HFF-Myc (cell line): ENCODE measurements at places on chromosomes 6 and 20.

- no peak for DNase-seq
Observed at GRCh38 chr6:3712827-3713665, 38.5 kb downstream of the PXDC1 start.

DNA sequence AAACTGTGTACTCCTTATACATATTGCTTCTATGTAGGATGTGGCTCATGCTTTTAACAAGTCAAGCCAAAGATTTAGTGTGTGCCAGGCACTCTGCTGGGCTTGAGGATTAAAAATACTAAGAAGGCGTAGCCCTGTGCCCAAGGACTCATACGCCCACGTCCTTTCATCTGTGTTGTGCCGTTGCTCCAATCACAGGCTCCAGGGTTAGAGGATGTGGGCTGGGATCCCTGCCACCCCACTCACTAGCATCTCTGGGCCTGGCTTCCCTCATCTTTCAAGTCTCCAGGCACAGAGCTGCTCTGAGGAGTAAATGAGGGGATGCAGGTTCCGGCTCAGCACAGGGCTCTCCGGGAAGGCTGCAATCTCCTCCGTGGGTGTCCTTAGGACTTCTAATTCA, 214.2 kb downstream of the SYNDIG1 start:
- DNase-seq, result no peak

GRCh38 chr6:169213814-169214520, 39.7 kb downstream of the THBS2 start:
- DNase-seq, result no peak

DNA sequence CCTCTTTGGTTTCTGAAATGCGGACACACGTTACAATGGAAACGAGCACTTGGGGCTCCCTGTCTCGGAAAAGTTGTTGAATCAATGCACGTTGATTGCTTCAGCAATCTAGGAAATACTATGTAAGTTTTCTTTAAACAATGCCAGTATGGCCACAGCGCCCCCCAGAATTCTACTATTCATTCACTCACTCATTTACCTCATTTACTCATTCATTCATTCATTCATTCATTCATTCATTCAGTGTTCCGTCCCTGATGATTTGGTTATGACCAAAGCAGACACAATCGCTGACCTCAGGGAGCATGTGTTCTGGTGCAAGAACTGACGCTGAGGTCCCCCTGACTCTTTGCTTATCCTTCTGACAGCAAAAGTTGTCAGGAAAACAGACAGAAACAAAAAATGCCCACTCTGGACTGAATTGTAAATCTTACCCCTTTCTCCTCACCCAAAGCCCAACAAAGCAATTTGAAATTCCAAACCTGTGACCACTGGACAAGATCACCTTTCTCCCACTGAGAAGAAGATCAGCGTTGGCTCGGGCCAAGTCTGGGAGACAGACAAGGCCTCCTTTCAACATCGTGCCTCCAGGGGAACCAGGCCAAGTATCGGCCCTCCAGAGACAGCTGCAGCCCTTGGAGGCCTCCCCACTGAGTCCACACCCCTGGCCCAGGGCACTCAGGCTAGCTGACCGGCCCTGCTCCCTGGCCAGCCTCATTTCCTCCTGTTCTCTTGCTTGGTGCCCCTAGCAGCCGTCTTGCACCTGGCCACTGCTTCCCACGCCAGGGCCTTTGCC, 15.0 kb upstream of the PMEPA1 start:
- DNase-seq, result no peak

DNA sequence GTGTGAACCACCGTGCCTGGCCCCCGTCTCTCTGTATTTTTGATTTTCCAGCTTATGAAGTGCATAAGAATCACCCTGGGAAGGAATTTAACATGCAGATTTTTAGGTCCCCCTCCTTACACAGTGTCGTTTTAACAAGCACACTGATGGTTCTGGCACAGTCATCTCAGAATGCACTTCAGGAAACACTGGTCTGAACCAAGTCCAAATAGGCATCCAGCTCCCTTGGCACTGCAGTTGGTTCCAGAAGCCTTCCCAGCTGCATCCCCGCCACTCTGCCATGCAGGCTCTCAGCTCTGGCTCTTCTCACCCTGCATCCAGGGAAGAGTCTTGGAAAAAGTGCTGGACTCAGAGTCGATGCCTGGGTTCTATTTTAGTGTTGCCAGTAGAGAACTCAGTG, 20.1 kb downstream of the RIPOR2 start:
- no peak for DNase-seq

GRCh38 chr6:125866433-125866832, 75.7 kb downstream of the NCOA7 start:
- no peak for DNase-seq

GRCh38 chr6:159788753-159789376, 537 bp downstream of the TCP1 start:
- DNase-seq, result no peak

DNA sequence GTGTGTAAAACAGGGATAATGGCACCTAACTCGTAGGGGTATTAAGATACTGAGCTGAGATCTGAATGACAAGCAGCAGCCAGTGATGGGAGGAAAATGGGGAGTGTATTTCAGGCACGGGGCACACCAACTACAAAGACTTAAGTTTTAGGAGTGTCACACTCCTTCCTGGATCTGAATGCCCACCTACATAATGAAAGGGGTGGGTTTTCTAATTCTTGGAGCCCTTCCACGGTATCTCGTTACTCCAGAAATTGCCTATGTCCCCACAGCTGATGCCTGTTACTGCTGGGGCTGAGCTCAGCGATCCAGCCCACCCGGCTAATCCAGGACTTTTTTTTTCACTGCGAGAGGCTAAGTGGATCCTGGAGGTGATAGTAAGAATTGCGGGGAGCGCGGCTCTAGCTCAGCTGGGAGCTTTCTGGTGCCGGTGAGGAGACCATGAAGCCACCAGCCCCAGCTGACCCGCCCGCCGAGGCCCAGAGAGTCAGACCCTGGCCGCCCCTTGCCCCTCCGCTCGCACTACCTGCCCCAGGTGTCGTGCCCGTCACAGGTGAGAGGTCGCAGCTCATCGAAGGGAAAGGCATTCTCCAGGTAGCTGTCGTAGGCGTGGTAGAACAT, 727 bp downstream of the EDEM2 start:
- no peak for DNase-seq

GRCh38 chr20:34747479-34747878, 43.3 kb downstream of the TP53INP2 start:
- no peak for DNase-seq

- no peak for DNase-seq
Observed at GRCh38 chr6:68094070-68094469, 541.0 kb upstream of the ADGRB3 start.

GRCh38 chr20:59828125-59829053, 105.0 kb downstream of the SYCP2 start:
- DNase-seq, result no peak

DNA sequence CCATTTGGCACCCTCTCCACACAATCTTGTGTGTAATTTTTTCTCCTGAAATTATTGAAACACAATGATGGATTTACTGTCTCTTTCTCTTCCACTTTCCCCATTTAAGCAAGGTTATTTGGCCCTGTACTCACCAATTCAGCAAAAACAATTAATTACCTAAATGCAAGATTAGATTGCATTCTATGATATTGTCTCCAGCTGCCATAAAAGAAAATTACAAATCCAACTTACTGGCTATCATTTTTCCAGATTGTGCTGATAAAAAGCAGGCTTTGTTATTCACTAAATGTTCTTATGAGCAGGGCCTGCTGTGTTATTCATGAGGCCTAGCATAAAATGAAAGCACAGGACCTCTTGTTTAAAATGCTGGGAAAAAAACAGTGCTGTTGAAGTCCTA, 95.8 kb upstream of the IRAK1BP1 start:
- no peak for DNase-seq

GRCh38 chr6:15504581-15505350, 158.1 kb downstream of the DTNBP1 start:
- peak; percentile 93 for DNase-seq

DNA sequence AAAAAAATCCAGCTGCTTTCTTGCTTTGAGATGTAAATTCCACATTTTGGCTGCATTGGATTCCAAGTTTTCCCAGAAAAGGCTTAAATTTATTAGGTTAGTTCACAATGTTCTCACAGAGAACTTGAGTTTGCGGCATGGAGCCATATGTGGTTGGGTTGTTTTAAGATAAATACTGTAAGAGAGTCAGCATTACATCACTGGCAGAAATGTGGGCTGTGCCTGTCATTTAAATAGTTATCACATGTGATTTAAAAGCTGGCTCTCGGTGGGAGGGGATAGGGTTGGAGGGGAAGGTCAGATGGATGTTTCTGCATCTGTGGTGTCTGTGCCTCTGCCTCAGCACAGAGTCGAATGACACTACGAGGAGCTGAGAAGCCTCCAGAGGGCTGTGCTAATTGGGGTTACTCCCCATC, 73.8 kb upstream of the SCP2D1 start:
- DNase-seq, result peak; percentile 71

DNA sequence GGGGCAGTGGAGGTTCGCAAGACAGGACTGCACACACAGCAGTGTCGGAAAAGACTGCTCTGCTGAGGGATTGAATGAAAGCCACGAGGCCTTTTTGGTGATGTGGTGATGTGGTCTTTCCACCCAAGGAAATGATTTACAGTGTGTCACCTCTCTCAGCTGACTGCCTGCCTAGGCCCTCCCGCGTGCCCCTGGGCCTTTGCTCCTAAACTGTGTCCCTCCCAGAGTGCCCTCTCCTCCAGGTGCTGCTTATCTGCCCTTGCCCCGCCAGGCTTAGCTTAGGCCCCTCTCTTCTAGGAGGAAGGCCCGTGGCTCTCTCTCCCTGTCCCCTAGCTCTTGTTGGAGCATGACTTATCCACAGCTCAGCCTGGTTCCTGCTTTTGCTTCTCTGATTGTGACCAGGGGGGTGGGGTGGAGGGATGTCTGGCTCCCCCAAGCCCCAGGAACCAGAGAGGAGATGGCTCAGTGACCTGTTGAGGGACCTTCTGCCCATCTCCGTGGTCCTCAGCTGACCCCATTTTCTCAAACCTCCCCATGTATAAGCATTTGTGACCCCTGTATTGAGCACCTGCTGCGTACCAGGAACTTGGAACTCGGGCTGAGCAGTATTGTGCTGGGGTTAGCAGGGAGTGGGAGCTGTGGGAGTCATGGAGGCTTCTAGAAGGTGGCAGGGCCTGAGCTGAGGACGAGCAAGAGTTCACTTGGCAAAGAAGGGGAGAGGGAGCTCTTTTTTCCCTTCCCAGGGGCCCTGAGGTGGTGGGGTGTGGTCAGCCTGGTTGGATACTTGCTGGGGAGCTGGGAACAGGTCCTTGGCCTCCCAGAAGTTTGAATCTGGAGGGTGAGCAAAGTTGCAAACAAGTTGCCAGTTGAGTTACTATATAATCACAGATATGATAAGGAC, 2.2 kb downstream of the SRC start:
- DNase-seq, result no peak

DNA sequence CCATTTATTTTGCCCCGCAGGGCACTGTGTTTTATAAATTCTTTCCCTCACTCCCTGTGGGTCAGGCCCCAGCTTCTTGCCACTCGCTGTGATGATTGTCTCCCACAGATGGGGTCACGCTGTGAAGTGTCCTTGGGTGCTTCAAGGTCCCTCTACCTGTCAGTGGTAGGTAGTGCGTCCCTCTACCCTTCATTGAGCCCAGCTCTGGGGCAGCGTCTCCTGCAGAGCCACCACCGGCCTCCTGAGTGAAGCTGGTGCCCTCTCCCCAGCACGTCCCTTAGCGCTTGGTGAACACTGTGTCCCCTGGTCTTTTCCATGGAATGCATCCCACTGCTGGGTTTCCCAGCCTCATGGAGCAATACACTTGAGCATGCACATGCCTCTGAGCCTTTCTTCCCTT, 108.2 kb downstream of the NRN1 start:
- DNase-seq, result no peak
